ENCODE measurements at places on chromosomes 5 and 9.

GRCh38 chr5:34530637-34531036, 125.5 kb upstream of the RAI14 start:
- DNase-seq, result peak; percentile 91

DNA sequence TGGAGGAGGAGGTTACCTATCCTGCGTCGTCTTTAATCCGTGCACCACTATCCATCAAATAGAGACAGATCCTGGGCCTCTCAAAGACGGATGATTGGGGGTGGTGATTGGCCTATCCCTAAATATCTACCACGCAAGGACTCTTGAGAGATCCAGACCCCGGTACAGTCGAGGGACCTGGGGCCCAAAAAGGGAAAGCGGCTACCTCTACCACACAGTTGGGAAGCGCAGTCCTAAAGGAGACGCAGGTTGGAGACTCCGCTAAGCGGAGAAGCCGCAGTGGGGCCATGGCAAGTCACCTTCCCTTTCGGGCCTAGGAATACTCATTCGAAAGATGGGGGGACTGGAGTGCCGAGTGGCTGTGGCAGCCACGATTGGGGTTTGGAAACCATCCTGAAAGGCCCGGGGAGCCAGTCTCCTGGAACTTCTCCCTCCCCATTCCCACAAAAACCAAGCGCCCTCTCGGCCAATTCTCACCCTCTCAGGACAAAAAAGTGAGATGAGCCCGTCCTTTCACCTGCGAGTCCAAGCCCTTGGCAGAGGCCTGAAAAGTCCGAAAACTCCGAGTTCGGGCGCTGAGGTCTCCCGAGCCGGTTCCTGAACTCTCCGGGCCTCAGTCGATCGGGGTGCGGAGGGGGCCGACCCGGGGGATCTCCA, 499 bp upstream of the FOXE1 start:
- DNase-seq, result no peak

- DNase-seq, result no peak
Measured at GRCh38 chr9:101925498-101925897, 187.1 kb upstream of the GRIN3A start.

DNA sequence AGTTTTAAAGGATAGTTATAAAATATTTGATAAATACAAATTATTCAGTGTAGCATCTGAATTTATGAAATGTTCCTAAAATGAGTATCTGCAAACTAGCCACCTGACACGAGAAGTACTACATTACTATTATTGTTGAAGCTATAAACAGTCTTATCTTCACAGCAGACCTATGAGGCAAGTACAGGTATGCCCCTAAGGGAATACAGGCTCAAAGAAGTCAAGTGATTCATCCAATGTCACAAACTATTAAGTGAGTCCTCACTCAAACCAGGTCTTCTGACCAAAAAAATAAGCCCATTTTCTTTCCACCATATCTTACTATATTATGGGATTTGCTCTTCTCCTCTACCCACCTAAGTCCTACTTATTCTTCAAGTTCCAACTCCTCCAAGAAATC, 28.7 kb downstream of the STRBP start:
- no peak for DNase-seq

DNA sequence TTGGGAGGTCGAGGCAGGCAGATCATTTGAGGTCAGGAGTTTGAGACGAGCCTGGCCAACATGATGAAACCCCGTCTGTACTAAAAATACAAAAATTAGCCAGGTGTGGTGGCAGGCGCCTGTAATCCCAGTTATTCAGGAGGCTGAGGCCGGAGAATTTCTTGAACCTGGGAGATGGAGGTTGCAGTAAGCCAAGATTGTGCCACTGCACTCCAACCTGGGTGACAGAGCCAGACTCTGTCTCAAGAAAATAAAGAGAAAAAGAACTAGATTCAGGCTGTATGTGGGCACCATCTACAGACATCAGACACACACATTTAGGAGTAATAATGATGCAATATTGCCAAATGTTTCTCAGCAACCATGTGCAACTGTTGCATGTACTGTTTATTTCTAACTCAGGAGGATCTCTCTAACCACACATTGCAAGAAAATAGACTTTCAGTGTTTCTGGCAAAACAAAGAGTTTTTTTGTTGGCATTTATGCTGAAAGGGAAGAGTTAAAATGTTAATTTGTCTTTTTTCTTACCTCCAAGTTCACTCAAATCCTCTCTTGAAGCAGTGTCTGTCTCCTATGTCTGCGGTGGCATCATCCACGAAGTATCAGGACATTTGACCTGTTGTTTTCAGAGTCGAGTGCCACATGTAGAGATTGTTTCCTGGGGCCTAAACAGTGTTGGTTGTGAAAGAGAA, 5.1 kb upstream of the ORM1 start:
- peak; percentile 68 for DNase-seq
